ENCODE measurements at places on chromosomes 4 and X. TPM values are rescaled to one million over a fixed set of nuclear protein-coding genes. Genes with fewer than 3 reads are reported as not detected.
A peak's percentile ranks its signal among the peaks of the same experiment; 100 is the strongest.

GRCh38 chrX:118980761-118981160 lies 6.3 kb downstream of the LONRF3 start:
- H3K36me3 ChIP-seq, result peaks cover 3% of the 10 kb centered on the region
- no peak overlapping the region for H3K27ac ChIP-seq
- H3K27me3 ChIP-seq, result peaks cover 2% of the 10 kb centered on the region

DNA sequence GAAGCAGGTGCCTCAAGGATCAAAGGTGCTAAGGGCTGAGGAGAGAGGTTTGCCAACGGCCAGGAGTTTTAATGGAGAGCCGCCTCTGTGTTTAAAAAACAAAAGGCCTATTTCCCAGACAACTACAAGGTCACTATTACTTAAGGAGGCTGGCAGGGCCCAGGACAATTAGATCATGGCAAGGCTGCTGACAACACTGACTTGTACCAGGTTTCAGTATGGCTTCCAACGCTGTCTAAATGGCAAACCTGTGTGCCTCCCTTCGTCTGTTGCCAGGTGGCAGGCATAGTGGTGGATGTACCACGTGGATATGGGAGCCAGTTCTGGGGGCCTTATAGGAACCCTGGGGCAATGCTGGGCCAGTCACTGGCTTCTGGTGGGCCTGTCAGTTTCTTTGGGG lies 41.0 kb downstream of the NSG1 start:
- H3K36me3 ChIP-seq, result no peaks in the 10 kb centered on the region
- H3K4me1 ChIP-seq, result peaks cover 7% of the 10 kb centered on the region
- no peaks in the 10 kb centered on the region for H3K27me3 ChIP-seq
- no peak overlapping the region for H3K4me3 ChIP-seq

- no peak overlapping the region for H3K4me3 ChIP-seq
- no peaks in the 10 kb centered on the region for H3K27me3 ChIP-seq
- DNase-seq, result no peak
These were observed 129.2 kb downstream of the NR3C2 start for GRCh38 chr4:148312956-148313490.

DNA sequence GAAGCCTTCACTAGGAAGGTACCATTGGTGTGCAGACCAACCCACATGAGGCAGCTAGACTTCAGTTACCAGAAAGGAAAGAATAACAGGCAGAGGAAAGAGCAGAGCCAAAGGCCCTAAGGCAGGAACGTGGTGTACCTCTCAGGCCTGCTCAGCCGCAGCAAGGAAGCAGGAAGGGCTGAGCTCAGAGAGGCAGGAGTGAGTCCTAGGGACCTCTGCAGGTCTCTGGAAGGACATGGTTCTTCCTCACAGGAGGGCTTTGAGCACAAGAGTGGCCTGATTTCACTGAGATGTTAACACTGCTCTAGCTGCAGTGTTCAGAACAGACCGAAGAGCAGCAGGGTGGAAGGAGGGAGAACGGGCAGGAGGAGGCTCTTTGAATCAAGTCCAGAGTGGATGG lies 124.6 kb downstream of the DCHS2 start:
- no peak for DNase-seq
- H3K27me3 ChIP-seq, result peaks cover 7% of the 10 kb centered on the region
- peaks cover 7% of the 10 kb centered on the region for H3K4me1 ChIP-seq
- H3K36me3 ChIP-seq, result no peaks in the 10 kb centered on the region
- H3K4me3 ChIP-seq, result no peak overlapping the region

DNA sequence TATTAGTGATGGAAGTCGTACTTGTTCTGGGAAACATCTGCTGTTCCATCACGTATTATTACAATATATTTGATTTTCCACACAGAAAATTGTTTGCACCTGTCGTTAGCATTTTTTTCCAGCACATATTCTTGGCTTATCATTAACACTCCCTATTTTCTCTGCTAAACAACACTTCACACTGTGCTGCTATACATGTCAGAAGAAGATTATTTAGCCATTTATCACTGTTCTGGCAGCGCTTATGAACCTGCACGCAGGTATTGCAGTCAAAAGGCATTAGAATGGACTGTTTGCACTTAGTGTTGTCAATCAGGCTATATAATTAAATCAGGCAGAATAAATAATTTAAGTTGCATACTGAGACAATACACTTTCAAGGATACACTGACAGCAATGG lies 218.6 kb downstream of the CHM start:
- no peaks in the 10 kb centered on the region for H3K36me3 ChIP-seq
- no peaks in the 10 kb centered on the region for H3K4me1 ChIP-seq
- no peak for DNase-seq
- no peaks in the 10 kb centered on the region for H3K27me3 ChIP-seq
- no peak overlapping the region for H3K27ac ChIP-seq
- H3K4me3 ChIP-seq, result no peak overlapping the region

GRCh38 chrX:110008011-110008635 lies 5.2 kb downstream of the TMEM164 start:
- H3K4me1 ChIP-seq, result peaks cover 30% of the 10 kb centered on the region
- H3K36me3 ChIP-seq, result peaks cover 7% of the 10 kb centered on the region
- DNase-seq, result no peak
- H3K27me3 ChIP-seq, result no peaks in the 10 kb centered on the region
- no peak overlapping the region for H3K4me3 ChIP-seq
- H3K27ac ChIP-seq, result no peak overlapping the region

DNA sequence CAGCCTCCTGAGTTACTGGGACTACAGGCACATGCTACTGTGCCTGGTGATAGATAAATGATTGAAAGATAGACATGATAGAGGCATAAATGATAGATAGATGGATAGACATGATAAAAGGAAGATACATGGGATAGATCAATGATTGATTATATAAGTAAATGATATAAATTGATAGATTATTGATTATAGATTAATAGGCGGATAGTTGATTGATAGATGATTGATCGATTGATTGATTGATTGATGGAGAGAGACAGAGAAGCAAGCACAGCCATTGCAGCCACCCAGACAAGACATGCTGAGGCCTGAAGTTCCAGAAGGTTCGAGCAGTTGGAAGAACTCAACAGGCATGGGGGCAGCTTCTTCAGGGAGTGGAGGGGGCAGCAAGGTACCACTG lies 17.7 kb upstream of the PLXNB3 start:
- no peaks in the 10 kb centered on the region for H3K36me3 ChIP-seq
- no peak overlapping the region for H3K27ac ChIP-seq
- H3K4me1 ChIP-seq, result peaks cover 4% of the 10 kb centered on the region
- H3K4me3 ChIP-seq, result no peak overlapping the region
- no peak for DNase-seq
- H3K27me3 ChIP-seq, result peaks cover 4% of the 10 kb centered on the region

GRCh38 chr4:109967798-109968520 lies 55.3 kb downstream of the EGF start:
- H3K27me3 ChIP-seq, result peaks cover 10% of the 10 kb centered on the region
- H3K4me3 ChIP-seq, result no peak overlapping the region
- no peaks in the 10 kb centered on the region for H3K36me3 ChIP-seq

DNA sequence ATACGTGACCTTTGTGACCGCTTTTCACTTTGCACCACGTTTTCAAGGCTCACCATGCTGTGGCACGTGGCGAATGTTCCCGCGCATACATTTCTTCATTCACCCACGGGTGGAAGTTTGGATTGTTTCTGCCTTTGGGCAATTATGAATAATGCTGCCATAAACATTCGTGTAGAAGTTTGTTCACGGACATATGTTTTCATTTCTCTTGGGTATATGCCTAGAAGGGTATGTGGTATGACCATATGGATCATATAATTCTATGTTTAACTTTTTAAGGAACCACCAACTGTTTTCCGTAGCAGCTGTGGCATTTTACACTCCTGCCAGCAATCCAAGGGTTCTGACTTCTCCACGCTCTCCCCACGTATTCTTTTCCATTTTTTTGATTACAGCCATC lies 60.9 kb upstream of the MXD4 start:
- H3K4me3 ChIP-seq, result no peak overlapping the region
- H3K4me1 ChIP-seq, result peaks cover 3% of the 10 kb centered on the region
- peaks cover 3% of the 10 kb centered on the region for H3K36me3 ChIP-seq
- H3K27ac ChIP-seq, result no peak overlapping the region
- no peaks in the 10 kb centered on the region for H3K27me3 ChIP-seq
- no peak for DNase-seq

DNA sequence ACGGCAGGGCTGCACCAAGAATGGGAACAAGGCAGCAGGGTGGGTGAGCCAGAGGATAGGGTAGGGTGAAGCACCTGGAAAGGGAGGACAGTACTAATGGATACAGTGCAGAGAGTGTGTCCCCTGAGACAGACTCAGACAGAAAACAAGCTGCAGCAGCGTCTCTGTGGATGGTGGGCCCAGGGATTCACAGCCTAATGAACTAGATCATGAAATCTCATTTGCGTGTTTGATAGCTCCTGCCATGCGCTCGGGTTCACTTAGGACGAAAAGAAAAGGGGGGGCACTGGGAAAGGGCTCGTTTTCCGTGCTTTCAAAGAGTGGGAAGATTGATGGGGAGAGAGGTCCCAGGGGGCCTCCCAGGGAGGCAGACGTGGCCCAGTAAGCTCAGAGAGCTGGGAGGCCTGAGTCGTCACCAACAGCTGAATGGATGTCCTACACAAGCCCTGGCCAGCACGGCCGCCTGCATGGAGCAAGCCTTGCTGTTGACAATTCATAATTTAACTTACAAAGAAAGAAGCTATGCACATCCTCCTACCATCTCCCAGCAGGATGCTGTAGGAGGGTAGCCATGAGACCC lies 446.9 kb downstream of the BCOR start:
- DNase-seq, result no peak
- H3K4me3 ChIP-seq, result no peak overlapping the region
- H3K4me1 ChIP-seq, result peaks cover 14% of the 10 kb centered on the region
- no peak overlapping the region for H3K27ac ChIP-seq
- H3K27me3 ChIP-seq, result no peaks in the 10 kb centered on the region

DNA sequence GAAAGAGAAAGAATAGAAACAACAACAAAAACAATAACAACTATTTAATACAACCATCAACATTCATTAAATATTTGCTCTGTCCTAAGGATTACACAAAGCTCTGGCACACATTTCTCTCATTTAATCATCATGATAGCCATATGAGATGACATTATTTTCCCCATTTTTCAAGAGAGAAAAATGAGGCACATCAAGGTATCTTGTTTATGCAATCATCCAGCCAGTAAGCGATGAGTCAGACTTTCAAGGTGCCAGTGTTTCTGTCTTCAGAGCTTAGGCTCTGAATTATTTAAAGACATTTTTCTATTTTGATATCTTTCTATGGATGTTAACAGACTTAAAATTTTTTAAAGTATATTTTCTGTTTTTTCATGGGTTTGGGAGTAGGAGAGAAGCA lies 541.8 kb upstream of the SMIM31 start:
- no peaks in the 10 kb centered on the region for H3K36me3 ChIP-seq
- H3K4me1 ChIP-seq, result no peaks in the 10 kb centered on the region
- no peak overlapping the region for H3K27ac ChIP-seq

DNA sequence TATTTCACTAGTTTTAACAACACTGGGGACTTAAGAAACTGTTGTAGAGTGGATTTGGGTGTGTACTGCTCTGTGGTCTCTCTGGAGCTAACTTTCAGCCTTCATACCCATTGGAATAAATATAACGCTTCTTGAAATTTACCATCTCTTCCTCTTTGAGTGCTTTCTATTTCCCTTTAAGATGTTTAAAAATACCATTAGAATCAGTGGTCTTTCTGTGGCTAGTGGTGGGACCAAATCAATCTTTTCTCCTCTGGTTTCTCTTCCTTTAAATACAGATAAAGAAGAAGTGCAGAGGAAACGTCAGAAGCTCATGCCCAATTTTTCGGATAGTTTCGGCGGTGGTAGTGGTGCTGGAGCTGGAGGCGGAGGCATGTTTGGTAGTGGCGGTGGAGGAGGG lies 92.0 kb downstream of the NFKB1 start:
- H3K4me1 ChIP-seq, result peaks cover 92% of the 10 kb centered on the region

DNA sequence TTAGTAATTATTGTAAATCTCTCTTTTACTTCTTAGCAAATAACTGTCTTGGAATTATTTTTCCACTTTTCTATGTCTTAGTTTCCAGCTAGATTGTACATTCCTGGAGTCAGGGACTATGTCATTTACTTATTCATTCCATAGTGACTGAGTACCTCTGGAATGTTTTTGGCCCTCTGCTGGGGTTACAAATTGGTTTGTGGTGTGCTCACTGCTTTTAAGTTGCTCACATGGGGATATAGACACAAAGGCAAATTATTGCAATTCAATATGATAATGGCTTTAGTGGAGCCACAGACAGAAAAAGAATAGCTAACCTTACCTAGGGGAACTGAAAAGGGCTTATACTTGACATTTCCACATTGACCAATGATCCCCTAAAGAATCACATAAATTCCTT lies 63.7 kb upstream of the PDGFRA start:
- H3K27ac ChIP-seq, result no peak overlapping the region
- H3K4me1 ChIP-seq, result no peaks in the 10 kb centered on the region

DNA sequence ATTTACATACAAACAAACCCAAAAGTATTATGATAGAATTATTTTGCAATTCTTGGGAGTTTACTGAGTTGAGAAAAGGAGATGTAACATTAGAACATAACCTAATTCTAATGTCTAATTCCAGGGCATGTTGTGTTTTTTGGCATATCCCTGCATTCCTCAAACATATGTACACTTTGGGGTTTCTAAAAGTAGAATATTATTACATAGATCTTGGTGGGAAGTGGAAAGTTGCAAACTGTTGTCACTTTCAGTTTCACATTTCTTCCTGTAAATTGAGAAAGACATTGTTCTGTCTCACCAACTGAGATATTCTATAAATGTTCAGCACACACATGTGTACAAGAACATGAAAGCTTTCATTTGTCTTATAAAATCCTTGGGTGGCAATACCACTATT lies 24.4 kb upstream of the GBA3 start:
- H3K36me3 ChIP-seq, result no peaks in the 10 kb centered on the region
- no peak for DNase-seq
- no peaks in the 10 kb centered on the region for H3K27me3 ChIP-seq
- H3K4me3 ChIP-seq, result no peak overlapping the region
- H3K27ac ChIP-seq, result peak overlapping the region; percentile 72

DNA sequence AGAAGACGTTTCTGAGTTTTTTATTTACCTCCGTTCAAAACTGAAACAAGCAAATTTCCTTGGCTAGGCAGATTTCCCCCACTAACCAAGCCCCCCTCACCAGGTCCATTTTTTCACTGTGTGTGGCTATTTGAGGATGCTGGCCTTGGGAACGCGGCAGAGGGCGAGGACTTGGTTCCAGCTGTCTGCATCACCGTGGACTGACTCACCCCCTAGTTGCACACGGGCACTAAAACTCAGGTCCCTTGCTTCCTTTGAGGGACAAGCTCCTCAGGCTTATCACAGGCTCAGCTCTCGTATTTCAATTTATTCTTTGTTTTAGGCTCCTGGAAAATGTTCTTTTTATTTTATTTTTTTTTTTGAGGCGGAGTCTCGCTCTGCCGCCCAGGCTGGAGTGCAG lies 8.4 kb upstream of the MTNR1A start:
- no peak overlapping the region for H3K4me3 ChIP-seq
- no peaks in the 10 kb centered on the region for H3K36me3 ChIP-seq
- DNase-seq, result no peak
- no peak overlapping the region for H3K27ac ChIP-seq
- no peaks in the 10 kb centered on the region for H3K4me1 ChIP-seq

- DNase-seq, result no peak
- H3K27ac ChIP-seq, result no peak overlapping the region
- H3K27me3 ChIP-seq, result no peaks in the 10 kb centered on the region
- H3K4me3 ChIP-seq, result no peak overlapping the region
- H3K36me3 ChIP-seq, result no peaks in the 10 kb centered on the region
- H3K4me1 ChIP-seq, result no peaks in the 10 kb centered on the region
These were observed 396.6 kb downstream of the MAPK10 start for GRCh38 chr4:85963231-85963630.

Gene ARHGAP36
- total RNA-seq, result not detected

Gene BMX
- total RNA-seq, result not detected

Gene NEIL3
- total RNA-seq, result 16.6 TPM
